ENCODE measurements at places on chromosomes 11 and 22. TPM values are rescaled to one million over a fixed set of nuclear protein-coding genes. Genes with fewer than 3 reads are reported as not detected.

- H3K27ac ChIP-seq: no peak overlapping the region
- H3K36me3 ChIP-seq: no peaks in the 10 kb centered on the region
- no peaks in the 10 kb centered on the region for H3K4me1 ChIP-seq
- no peaks in the 10 kb centered on the region for H3K27me3 ChIP-seq
- no peak overlapping the region for H3K4me3 ChIP-seq
Observed at GRCh38 chr22:17576470-17576869, 13.2 kb downstream of the SLC25A18 start.

- H3K4me1 ChIP-seq: peaks cover 4% of the 10 kb centered on the region
- no peak overlapping the region for H3K4me3 ChIP-seq
- H3K27me3 ChIP-seq: no peaks in the 10 kb centered on the region
- DNase-seq: no peak
Observed at GRCh38 chr11:2849994-2850770, 35.4 kb downstream of the CDKN1C start.

DNA sequence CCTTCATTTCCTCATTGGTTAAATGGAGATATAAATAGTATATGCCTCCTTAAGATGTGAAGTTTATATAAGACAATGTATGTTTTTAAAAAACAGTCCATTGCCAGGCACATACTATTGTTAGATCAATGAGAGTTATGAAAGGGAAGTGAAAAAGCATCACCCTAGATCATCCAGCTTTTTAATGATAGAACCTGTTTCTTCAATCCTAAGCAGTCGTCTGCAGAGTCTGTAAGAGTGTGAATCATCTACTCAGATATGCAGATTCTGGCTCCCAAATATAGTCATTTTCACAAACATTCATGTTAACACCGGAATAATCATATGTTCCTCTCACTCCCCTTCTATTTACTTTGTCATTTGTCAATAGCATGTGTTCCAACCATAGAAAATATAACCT, 65.3 kb upstream of the SLN start:
- no peaks in the 10 kb centered on the region for H3K36me3 ChIP-seq
- H3K4me3 ChIP-seq: no peak overlapping the region
- no peak overlapping the region for H3K27ac ChIP-seq
- DNase-seq: no peak

- no peak overlapping the region for H3K27ac ChIP-seq
- DNase-seq: no peak
- H3K36me3 ChIP-seq: no peaks in the 10 kb centered on the region
- no peaks in the 10 kb centered on the region for H3K4me1 ChIP-seq
- peaks cover 12% of the 10 kb centered on the region for H3K27me3 ChIP-seq
Observed at GRCh38 chr11:44468345-44468988, 97.0 kb upstream of the CD82 start.

- H3K27me3 ChIP-seq: no peaks in the 10 kb centered on the region
- H3K4me1 ChIP-seq: peaks cover 9% of the 10 kb centered on the region
- H3K4me3 ChIP-seq: no peak overlapping the region
- peaks cover 6% of the 10 kb centered on the region for H3K36me3 ChIP-seq
- DNase-seq: peak; percentile 22
- H3K27ac ChIP-seq: no peak overlapping the region
Observed at GRCh38 chr11:113278481-113278880, 35.9 kb upstream of the TTC12 start.

DNA sequence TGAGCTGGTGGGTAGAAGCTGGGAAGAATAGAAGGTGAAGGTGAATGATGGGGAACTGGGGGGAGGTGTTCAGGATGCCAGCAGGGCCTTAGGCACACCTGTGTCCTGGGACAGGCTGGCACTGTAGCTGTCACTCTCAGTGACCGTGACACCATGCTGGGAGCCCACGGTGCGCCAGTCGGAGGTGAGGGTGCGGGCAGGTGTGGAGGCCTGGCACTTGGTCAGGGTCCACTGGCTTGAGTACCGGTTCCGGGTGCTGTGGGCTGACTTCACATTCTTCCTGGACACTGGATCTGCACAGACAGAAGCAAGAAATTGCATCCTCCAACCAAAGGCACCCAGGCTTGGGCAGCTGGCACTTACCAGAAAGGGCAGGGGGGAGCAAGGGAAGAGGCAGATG, 103.8 kb downstream of the CEP164 start:
- DNase-seq: no peak
- H3K27ac ChIP-seq: no peak overlapping the region
- peaks cover 8% of the 10 kb centered on the region for H3K27me3 ChIP-seq
- H3K36me3 ChIP-seq: no peaks in the 10 kb centered on the region

DNA sequence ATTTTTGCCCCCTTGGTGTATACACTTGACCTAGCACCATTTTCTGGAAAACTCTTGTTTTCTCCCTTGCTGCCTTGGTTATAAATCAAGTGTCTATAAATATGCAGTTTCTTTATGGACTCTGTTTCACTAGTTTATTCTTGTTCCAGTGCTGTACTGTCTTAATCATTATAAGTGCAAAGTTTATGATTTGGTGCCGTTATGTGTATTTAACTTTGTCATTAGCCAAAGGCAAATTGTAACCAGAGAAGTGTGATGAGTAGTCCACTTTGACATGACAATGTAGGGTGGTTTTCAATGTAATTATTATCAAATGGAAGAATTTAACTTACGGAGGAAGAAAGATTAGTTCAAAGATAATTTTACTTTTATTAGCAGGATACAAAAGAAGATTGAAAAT, 40.3 kb downstream of the SPECC1L start:
- DNase-seq: no peak
- no peaks in the 10 kb centered on the region for H3K27me3 ChIP-seq
- peaks cover 15% of the 10 kb centered on the region for H3K4me1 ChIP-seq
- no peak overlapping the region for H3K27ac ChIP-seq
- peaks cover 44% of the 10 kb centered on the region for H3K36me3 ChIP-seq

RAC2 gene
- 907 TPM for total RNA-seq

DNA sequence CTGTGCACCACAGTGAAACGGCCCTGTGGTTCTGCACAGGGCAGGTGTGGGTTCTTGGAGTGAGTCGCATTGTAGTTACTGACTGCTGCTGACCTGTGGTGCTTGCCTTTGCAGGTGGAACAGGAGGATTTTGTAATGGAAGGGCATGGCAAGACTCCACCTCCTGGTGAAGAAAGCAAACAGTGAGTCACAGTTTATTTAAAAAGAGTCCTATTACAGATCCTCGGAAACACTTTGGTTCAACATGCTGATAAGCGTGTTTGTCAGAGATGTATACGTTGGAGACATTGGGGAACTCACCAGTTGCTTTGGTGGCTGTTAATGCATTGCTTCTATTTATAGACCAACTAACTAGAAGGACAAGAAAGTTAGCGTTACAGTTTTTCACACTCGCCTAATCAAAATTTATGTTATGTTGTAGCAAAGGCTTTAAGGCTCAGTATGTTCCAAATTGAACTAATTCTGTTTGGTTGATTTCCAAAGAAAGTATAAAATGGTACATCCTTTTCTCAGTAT, 21.7 kb upstream of the TNRC6B start:
- peaks cover 1% of the 10 kb centered on the region for H3K36me3 ChIP-seq
- DNase-seq: peak; percentile 46
- H3K4me1 ChIP-seq: peaks cover 15% of the 10 kb centered on the region
- H3K27me3 ChIP-seq: no peaks in the 10 kb centered on the region

TRIM49B gene
- total RNA-seq: not detected

GRCh38 chr11:47215366-47215910, 664 bp downstream of the DDB2 start:
- peak overlapping the region; percentile 97 for H3K4me3 ChIP-seq
- peaks cover 44% of the 10 kb centered on the region for H3K36me3 ChIP-seq
- DNase-seq: no peak
- H3K27me3 ChIP-seq: no peaks in the 10 kb centered on the region

MYO7A gene
- total RNA-seq: 0.28 TPM

CSNK2A3 gene
- total RNA-seq: 0.84 TPM

C11orf24 gene
- total RNA-seq: 26.4 TPM

- DNase-seq: no peak
- H3K27ac ChIP-seq: no peak overlapping the region
- peaks cover 24% of the 10 kb centered on the region for H3K4me1 ChIP-seq
- no peaks in the 10 kb centered on the region for H3K27me3 ChIP-seq
- H3K4me3 ChIP-seq: no peak overlapping the region
- peaks cover 83% of the 10 kb centered on the region for H3K36me3 ChIP-seq
Observed at GRCh38 chr11:14657841-14658240, 14.2 kb downstream of the PDE3B start.

CCDC87 gene
- not detected for total RNA-seq

- no peak for DNase-seq
- no peak overlapping the region for H3K27ac ChIP-seq
- H3K4me3 ChIP-seq: no peak overlapping the region
Observed at GRCh38 chr11:70751142-70751734, 352.9 kb downstream of the CTTN start.

RNF169 gene
- 17.2 TPM for total RNA-seq

- no peaks in the 10 kb centered on the region for H3K4me1 ChIP-seq
- H3K36me3 ChIP-seq: no peaks in the 10 kb centered on the region
- no peaks in the 10 kb centered on the region for H3K27me3 ChIP-seq
- no peak overlapping the region for H3K4me3 ChIP-seq
- no peak overlapping the region for H3K27ac ChIP-seq
- DNase-seq: no peak
Observed at GRCh38 chr11:87754685-87755084, 420.6 kb downstream of the RAB38 start.

DNA sequence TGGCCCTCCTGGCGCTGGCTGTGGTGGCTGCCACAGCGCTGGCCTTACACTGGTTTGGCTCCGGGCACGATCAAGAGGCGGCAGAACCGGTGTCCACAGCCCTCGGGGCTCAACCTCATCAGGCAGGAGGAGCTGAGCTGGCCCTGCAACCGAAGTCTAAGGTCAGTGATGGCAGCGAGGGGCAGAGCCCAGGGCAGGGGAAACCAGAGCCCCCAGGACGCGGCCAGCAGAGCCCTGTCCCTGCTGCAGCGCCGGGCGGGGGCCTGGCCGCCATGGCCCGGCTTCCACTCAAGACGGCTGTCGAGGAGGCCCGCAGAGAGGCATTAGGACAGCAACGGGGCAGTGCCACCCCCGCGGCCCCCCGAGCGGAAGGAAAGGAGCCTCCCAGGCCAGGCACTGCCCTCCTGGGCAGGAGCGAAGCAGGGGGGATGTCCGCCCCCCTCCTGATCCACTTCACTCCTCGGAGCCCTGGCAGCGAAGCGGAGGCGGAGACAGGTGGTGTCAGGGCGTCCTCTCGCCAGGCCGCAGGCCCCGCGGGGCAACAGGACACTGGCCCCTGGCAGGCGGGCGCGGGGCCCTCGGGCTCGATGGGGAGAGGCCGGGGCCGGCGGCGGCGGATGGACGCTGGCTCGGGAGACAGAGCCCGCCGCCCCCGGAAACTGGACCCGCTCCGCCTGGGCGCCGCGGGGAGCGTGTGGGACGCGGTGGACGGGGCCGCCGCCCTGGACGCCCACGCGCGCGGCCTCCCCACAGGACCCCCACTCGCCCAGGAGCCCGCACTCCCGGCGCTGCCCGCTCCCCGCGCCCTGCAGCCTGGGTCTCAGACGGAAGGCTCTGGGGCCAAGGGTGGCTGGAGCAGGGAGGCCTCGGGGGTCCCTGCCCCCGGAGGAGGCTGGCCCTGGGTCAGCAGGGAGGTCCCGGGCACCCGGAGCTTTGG, 895 bp downstream of the KLHDC7B start:
- peaks cover 58% of the 10 kb centered on the region for H3K4me1 ChIP-seq
- H3K27ac ChIP-seq: peak overlapping the region; percentile 92
- H3K36me3 ChIP-seq: peaks cover 4% of the 10 kb centered on the region
- peak overlapping the region; percentile 32 for H3K4me3 ChIP-seq
- no peaks in the 10 kb centered on the region for H3K27me3 ChIP-seq

NXPE4 gene
- total RNA-seq: not detected

DNA sequence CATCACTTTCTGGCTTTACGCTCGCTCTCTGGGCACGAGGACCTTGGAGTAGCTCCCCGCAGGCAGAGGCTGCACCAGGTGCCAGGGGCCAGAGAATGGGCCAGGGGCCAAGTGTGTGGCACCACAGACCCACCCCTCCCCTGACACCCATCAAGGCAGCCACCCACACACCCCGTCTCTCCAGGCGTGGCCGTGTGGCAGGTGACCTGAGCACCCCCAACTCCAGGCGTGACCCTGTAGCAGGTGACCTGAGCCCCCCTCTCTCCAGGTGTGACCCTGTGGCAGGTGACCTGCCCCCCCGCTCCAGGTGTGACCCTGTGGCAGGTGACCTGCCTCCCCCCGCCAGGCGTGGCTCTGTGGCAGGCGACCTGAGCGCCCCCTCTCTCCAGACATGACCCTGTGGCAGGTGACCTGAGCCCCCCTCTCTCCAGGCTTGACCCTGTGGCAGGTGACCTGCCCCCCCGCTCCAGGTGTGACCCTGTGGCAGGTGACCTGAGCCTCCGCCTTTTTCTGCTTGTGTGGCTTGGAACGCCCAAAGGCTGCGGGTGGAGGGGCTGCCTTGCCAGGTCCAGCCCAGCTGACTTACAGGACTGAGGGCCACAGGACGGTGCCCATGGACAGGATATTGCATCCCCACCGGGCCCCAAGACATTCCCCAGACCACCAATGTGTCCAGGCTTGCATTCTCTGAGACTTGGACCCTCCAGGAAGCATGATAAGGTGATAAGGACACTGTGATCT, 667.2 kb downstream of the BRD1 start:
- H3K4me1 ChIP-seq: no peaks in the 10 kb centered on the region
- H3K27me3 ChIP-seq: no peaks in the 10 kb centered on the region
- H3K4me3 ChIP-seq: no peak overlapping the region
- no peaks in the 10 kb centered on the region for H3K36me3 ChIP-seq
- DNase-seq: no peak

CXCR5 gene
- 0.30 TPM for total RNA-seq

GTSE1 gene
- 91.9 TPM for total RNA-seq

AMOTL1 gene
- total RNA-seq: 4.6 TPM

DNA sequence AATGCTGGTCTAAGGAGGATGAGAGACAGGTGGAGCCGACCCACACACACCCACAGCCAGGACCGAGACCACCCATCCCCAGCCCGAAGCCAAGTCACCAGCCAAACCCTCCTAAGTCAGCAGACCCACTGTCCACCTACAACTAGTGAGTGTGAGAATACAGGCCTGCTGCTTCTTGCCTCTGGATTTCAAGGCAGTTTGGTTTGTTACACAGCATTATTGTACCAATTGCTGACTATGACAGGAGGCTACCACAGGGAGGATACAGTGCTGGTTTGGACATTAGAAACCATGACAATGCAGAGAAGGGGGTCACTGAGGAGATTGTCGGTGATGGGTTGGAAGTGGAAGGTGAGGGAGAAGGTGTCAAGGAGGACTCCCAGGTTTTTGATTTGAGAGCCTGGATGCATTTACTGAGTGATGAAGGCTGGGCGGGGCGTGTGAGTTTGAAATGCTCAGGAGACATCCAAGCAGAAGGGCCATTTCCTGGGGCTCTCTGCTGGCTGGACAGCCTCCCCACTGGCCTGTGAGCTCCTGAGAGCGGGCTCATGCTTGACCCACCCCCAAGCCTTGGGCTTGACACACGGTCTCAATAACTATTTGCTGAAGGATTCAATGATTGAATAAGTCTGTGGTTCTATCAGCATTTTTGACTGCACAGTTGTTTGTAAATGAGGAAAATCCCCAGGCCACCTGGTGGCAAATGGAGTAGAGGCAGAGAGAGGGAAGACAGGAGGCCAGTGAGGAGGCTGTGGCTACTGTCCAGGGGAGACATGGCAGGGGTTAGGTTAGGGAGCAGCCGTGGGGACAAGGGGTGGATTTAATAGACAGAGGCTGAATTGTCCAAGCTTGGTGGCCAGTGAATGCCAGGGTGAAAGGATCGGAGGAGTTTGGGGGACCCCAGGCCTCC, 9.4 kb upstream of the SSTR3 start:
- H3K27ac ChIP-seq: peak overlapping the region; percentile 96
- H3K4me1 ChIP-seq: peaks cover 91% of the 10 kb centered on the region
- DNase-seq: no peak
- peaks cover 62% of the 10 kb centered on the region for H3K36me3 ChIP-seq
- no peaks in the 10 kb centered on the region for H3K27me3 ChIP-seq

IL18 gene
- total RNA-seq: not detected

- H3K27me3 ChIP-seq: peaks cover 7% of the 10 kb centered on the region
- no peaks in the 10 kb centered on the region for H3K4me1 ChIP-seq
- no peak overlapping the region for H3K27ac ChIP-seq
- DNase-seq: no peak
Observed at GRCh38 chr11:11586465-11586864, 35.3 kb downstream of the GALNT18 start.

ME3 gene
- total RNA-seq: 1.3 TPM

B4GALNT4 gene
- total RNA-seq: not detected
